ENCODE measurements at places on chromosomes 7 and 10.

GRCh38 chr10:33095867-33096815 lies 138.1 kb upstream of the ITGB1 start:
- DNase-seq, result no peak

DNA sequence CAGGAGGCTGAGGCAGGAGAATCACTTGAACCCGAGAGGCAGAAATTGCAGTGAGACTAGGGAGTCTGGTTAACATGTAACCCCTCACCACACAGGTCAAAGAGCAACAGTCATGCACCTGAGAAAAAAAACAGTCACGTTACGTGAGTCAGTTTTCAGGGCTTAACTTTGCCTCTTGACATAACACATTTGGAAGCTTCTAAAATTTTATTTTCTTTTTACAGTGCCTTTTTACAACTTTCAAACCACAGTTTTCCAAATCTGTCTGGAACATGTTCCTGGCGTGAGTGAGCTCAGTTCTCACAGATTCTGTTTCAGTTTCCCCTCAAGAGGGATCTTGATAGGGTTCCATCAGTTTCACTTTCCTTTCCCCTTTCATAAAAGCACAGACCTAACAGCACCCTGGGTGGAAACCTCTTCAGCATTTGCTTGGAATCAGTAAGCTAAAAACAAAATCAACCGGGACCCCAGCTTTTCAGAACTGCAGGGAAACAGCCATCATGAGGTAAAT lies 4.4 kb downstream of the IFIT3 start:
- DNase-seq, result no peak

DNA sequence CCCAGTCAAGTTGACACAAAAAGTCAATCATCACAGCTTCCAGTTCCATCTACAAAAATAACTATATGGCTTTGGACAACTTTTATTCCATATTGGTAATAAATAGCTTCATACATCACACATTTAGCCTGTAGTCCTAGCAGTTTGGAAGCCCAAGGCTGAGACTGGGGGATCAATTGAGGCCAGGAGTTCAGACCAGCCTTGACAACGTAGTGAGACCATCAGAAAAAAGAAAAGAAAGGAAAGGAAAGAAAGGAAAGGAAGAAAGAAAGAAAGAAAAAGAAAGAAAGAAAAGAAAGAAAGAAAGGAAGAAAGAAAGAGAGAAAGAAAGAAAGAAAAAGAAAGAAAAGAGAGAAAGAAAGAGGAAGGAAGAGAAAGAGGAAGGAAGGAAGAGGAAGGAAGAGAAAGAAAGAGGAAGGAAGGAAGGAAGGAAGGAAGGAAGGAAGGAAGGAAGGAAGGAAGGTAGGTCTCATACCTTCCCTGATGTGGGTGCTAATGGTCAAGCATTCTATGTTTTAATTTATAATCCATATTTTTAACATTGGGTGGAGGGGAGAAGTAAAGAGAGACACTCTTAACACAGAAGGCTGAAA lies 37.8 kb downstream of the CAV1 start:
- DNase-seq, result no peak

DNA sequence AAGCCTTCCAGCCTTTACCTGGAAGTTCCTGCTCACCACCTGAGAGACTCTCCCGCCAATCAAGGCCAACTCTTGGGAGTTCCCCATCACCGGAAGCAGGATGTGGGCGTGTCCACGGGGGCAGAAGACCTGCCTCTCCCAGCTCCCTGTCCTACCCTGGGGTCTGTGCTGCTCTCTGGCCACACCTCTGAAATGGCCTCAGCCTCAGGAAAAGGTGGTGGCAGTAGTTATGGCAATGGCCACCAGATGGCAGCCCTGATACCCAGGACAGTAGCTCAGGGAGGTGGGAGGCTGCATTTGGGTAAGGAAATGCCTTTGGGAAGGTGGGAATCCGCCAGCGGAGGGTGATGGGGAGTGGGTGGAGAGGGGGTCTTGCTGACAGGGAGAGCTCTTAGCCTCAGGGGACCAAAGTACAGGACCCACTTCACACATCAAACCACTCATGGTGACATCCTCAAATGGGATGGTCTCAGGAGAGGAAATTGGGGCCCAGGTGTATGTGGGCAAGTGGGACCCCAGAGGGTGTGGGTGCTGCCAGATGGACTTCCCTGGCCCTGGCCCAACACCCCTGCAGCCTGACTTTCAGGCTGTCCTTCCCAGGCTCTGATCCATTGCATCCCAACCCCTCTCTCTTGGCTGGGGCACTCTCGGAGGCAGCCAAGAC lies 33.9 kb downstream of the KAZALD1 start:
- peak; percentile 79 for DNase-seq

DNA sequence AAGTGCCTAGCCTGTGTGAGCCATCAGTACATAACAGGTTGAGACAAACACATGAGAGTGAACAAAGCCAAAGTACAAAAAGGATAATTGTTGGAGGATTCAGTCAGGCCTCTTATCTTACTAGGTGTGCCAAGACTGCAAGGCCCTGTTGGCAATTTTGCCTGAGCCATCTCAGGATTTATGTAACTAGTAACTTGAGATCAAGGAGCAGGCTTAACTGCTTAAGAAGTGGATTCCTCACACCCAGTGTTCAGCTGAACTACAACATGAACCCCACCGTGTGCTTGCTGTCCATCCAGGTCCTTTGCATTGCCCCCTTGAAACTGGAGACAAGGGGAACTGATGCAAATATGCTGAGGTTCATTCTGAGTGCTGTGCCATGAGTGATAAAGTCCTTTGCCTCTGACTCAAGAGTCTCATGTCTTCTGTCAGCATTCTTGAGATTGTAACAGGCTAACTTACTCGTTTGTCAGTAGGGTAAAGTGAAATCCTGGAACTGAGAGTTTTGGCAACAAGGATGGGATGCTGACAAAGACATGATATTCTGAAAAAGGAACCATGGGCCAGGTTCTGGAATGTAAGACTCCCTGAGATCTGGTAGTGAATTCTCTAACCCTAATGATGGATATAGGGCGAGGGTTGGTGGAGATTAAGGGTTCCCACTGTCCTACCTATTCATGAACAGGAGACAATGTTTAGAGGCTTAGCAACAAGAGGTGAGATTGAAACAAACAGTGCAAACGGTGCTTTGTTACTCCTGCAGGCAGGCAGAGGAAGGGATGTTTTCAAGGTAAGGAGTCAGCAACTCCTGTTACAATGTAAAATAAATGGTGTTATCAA lies 44.1 kb upstream of the GATAD1 start:
- no peak for DNase-seq

GRCh38 chr10:5606864-5607263 lies 59.5 kb downstream of the ASB13 start:
- DNase-seq, result no peak

- no peak for DNase-seq
Observed at GRCh38 chr7:66043681-66044497, 31.7 kb upstream of the ASL start.

DNA sequence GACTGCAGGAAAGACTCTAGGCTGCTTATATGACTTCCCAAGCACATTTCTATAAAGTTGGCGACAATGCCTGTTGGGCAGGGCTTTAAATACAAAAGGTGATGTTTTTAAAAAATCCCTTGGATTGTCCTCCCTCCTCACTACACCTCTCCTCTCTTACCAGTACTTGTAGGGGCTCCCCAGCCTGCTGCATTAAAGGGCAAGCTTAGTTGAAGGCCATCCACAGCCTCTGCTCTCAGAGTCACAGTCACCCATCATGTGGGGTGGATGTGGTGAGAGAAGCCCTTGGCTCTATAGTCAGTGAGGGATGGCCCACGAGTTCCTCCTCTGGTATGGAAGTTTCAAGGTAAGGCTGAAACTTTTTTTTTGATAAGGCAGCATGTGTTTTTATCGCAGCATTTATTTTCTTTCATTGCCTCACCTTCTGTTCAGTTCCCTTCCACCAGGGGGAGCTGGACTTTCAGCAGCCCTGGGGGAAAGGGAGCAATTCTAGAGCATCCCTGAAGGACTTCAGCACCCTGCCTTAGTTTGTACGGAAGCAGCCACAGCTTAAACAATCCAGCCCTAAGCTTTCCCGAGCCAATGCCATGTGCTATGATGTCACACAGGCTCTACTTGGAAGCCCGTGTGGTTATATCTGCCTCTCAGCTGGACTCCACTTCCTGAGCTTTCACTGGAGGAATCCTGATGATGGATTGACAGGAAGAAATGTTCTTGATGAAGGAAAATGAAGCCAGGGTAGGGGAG lies 131.9 kb downstream of the CALCR start:
- no peak for DNase-seq

DNA sequence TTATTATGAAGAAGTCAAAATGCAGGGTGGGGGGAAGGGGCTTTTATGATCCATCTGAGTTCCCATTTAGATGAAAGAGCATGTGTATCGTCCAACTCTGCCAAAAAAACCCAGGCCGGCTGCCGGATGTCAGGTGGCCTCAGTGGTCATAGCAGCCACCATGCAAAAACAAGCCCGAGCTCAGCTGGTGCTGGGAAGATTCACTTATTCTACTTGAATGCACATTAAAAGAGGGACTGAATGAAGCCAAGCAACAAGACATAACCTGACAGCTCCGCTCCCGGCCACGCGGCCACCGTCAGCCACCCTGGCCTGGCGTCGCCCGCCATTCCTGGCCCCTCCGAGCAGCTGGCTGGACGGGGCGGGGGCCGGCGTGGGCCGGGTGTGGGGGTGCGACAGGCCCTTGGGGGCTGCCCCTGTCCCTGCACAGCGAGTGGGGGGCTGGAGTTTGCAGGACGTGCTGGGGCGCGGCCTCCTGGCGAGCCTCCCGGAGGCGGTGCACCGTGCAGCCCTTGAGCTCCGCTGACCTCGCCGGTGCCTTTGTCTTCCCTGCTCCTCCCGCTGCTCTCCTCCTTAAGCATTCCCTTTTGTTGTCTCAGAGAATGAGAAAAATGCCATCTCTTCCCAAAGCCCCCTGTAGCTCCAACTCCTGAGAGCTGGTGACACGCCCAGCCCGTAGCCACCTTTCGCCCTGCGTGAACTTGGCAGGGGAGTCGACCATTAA lies 67.8 kb downstream of the EBF3 start:
- DNase-seq, result no peak

- DNase-seq, result no peak
Observed at GRCh38 chr10:78492424-78492823, 458.8 kb downstream of the RPS24 start.

- DNase-seq, result no peak
Observed at GRCh38 chr10:35451151-35452016, 115.1 kb downstream of the CCNY start.

DNA sequence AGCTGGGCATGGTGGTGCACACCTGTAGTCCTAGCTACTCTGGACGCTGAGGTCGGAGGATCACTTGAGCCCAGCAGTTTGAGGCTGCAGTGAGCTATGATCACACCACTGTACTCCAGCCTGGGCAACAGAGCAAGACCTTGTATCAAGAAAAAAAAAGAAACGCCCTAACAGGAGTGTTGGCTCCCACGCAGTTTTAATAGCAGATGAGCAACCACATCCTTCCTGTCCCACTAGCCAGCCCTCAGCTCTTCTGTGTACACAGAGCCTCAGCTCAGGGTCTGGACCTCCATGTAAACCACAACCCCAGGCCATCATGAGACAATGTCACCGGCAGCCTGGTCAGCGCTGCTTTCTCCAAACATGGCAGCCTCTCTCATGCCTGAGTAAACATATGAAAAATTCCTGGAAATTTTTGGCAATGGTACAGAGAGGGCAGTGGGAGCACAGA lies 108.2 kb downstream of the PIP4K2A start:
- no peak for DNase-seq

GRCh38 chr7:129750501-129750900 lies 139.0 kb downstream of the NRF1 start:
- no peak for DNase-seq

- no peak for DNase-seq
Observed at GRCh38 chr10:113060201-113061053, 110.4 kb downstream of the TCF7L2 start.

DNA sequence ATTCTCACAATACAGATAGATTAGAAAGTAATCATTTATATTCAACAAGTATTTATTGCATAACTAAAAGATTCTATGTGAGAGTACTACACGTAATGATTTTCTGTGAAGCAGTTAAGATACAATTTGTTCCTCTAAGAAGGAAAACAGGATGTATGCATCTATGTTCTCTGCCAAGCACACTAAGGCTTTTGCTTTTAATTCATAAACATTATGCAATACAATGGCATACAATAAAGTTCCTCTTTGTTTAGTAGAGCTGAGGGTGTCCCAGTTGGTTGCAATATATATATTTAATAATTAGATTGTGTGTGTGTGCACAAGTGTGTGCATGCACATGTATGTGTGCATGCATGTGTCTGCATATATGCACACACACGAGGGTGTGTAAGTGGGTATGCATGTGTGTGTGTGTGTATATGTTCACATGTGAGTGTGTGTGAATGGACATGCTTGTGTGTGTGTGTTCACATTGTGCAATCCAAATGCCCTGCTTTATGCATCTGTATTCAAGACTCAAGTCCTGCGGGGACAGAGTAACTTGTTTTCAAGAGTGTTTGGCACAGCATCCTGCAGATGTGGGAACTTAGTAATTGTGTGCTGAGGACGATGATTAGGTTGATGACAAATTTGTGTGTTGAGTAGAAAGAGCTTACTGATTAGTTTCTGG lies 481.5 kb upstream of the KLF6 start:
- DNase-seq, result no peak

GRCh38 chr7:18913106-18913505 lies 204.3 kb downstream of the TWIST1 start:
- no peak for DNase-seq

DNA sequence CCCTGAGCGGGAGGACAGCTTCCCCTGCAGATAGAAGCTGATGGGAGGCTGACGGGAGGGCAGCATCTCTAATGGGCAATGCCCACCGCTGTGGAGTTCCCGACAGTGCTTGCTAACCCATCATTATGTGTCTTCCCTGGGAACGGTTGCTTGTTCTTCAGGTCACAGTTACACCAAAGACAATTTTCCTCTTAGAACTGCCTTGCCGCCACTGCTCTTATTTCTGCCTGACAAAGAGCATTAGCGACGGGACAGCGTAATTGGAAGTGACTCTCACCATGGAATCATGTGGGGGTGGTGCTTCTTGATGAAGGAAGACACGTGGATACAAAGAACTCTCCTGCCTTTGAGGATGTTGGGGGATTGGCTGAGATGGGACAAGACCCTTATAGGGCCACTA lies 81.3 kb upstream of the NPS start:
- no peak for DNase-seq

DNA sequence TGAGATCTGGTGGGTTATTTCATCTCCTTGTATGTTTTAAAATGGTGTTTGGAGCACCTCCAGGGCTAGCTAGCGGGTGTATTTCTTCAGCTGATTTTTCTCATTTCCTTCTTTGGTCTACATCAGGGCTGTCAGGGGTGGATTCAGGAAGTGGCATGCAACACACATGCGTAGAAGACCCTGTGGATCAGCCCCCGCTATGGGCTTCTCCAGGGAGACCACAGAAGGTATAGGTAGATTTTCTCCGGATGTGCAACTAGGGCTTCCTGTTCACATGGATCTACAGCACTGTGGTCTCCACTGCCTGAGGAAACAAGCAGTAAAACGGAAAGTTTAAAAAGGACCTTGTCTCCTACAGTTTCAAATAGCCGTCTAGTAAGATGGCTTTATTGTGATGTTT lies 10.4 kb downstream of the NUB1 start:
- no peak for DNase-seq

- DNase-seq, result no peak
Observed at GRCh38 chr10:35696392-35697287, 54.5 kb upstream of the FZD8 start.

- no peak for DNase-seq
Observed at GRCh38 chr10:100882671-100883311, 30.0 kb upstream of the SLF2 start.

- no peak for DNase-seq
Observed at GRCh38 chr10:36266923-36267322, 624.8 kb upstream of the FZD8 start.
